ENCODE measurements at places on chromosomes 4 and X. TPM values are rescaled to one million over a fixed set of nuclear protein-coding genes. Genes with fewer than 3 reads are reported as not detected.

DNA sequence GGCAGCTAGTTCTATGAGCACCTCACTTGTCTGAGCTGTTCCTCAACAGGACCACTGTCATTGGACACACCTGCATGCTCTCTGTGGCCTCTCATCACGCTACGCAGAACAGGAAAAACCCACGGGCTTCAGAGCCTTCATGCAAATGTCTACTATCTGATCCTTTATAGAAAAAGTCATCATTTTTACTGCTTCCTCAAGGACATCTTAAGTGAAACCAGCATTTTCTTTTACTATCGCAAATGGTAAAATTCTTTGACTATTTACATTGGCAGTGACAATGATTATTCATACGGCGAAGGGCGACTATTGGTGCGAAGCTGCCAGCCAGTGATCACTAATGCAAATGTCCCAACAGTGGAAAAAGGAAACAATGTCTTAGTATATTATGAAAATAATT is 147.0 kb downstream of the AFAP1 start:
- no peak for DNase-seq

- DNase-seq: no peak
Observed at GRCh38 chrX:3428792-3429191, 82.3 kb upstream of the MXRA5 start.

The MXRA5 gene
- polyA plus RNA-seq: 1.5 TPM

The NUDT10 gene
- polyA plus RNA-seq: 3.6 TPM

The CT45A1 gene
- not detected for polyA plus RNA-seq

- DNase-seq: no peak
Observed at GRCh38 chr4:39255266-39255665, 72.9 kb downstream of the WDR19 start.

The GYPA gene
- polyA plus RNA-seq: not detected
